Dermis blood vessel endothelial cell (primary cell): ENCODE measurements at places on chromosomes 4 and X. TPM values are rescaled to one million over a fixed set of nuclear protein-coding genes. Genes with fewer than 3 reads are reported as not detected.

- no peak for DNase-seq
Measured at GRCh38 chrX:47390780-47391179, 20.4 kb downstream of the ZNF157 start.

GRCh38 chr4:25532591-25532990, 123.1 kb upstream of the SLC34A2 start:
- DNase-seq = no peak

DNA sequence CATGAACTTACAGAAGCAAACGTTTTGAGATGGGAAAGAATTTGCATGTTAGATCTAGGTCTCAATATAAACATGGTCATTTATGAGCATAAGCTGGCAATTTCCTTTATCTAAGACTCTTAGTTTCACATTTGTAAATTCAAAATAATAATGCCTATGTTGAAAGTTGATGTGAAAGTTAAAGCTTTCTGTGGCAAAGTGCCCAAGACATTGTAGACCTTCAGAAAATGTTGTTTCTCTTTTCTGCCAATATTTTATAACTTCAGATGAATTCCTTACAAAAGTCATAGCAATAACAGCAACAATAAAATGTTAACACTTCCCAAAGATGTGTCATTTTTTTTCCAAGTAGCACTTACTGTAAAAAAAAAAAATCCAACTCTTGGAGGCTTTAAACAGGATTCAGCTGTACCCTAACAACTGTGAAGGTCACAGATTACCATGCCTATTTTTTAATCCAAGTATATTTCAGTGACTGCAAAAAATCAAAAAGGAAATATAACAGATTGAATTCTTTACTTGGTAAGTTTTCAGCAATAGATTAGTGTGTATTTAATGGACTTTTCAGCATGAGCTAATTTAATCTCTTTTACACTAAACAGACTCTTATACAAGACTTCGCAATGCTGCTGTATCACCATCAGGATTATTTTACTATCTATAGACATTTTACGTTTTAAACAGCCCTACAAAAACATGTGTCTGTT, 206.5 kb upstream of the PDE5A start:
- no peak for DNase-seq

- no peak for DNase-seq
Measured at GRCh38 chrX:9108054-9108453, 74.1 kb upstream of the FAM9B start.

- DNase-seq = no peak
Measured at GRCh38 chrX:131745942-131746489, 202.1 kb downstream of the OR13H1 start.

DNA sequence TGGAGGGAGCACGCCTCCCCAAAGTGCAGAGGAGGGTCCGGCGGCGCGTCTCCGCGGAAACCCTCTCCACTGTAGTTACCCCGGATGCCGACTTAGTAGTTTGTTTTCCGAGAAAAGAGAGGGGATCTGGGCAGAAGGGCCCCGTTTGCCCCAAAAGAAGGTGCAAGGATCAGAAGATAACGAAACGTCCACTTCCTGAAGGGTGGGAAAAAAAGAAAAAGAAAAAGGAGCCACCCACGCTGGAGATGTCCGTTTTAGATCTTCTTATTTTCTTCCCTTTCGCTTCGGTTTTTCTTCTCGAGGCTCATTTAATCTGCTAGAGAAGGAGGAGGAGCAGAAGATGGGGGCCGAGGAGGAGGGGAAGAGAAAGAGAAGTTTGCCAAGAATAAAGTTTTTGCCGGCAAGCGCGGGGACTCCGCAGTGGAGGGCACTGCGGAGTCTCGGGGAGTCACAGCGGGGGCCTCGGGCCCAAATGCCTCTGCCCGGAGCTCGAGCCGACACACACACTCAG, 517 bp downstream of the LEF1 start:
- no peak for DNase-seq

GRCh38 chrX:131277543-131278136, 11.5 kb downstream of the IGSF1 start:
- DNase-seq = no peak

- no peak for DNase-seq
Measured at GRCh38 chrX:38819709-38820108, 18.4 kb downstream of the MID1IP1 start.

- DNase-seq = no peak
Measured at GRCh38 chr4:110492522-110492921, 16.6 kb downstream of the ENPEP start.

DNA sequence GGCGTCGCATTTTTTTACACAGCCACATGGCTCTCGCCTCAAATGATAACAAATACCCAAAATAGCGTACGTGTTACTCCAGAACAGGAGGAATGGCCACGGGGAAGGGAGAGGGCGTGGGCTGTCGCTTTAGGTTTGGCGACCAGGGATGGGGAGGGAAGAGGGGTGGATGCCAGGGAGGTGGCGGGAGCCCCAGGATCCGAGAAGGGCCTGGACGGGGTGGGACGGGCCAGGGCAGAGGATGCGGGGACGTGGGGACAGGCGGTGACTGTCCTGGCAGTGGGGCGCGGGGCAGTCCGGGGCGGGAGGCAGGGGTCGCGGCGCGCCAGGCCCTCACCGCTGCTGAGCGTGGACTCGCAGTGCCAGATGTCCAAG, 631 bp downstream of the TMEM47 start:
- DNase-seq = no peak

EPHA5 gene
- total RNA-seq = not detected in 2 replicates

CYBB gene
- total RNA-seq = not detected in 2 replicates

PABPC1L2B gene
- not detected in 2 replicates for total RNA-seq
